Amniotic epithelial cell (primary cell): ENCODE measurements at places on chromosomes 4 and X.

- DNase-seq: peak; percentile 52
These were observed 1.4 kb downstream of the SLC16A2 start for GRCh38 chrX:74422576-74423288.

GRCh38 chrX:104281564-104281963 lies 26.8 kb upstream of the ESX1 start:
- no peak for DNase-seq

- DNase-seq: no peak
These were observed 11.7 kb downstream of the GPC3 start for GRCh38 chrX:133973704-133974103.

DNA sequence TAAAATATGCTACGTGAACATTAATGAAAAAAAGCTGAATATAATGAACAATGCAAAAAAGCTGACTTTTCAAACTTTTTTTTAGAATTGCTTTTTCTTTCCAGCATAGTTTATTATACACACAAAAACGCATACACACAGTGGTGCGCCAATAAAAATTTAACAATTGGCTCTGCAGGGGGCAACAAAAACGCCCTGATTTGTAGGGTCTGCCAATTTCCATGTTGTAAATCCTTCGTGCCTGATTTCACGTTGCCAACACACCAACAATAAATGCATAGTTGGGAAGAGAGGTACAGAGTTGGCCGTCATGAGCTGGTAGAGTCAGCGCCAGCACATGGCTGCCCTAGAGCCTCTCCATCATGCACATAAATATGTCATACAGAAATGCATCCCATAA lies 333.1 kb downstream of the MAPK10 start:
- no peak for DNase-seq

- DNase-seq: no peak
These were observed 19.1 kb downstream of the MTNR1A start for GRCh38 chr4:186536285-186536684.

GRCh38 chrX:39796856-39797255 lies 300.9 kb downstream of the BCOR start:
- peak; percentile 23 for DNase-seq

DNA sequence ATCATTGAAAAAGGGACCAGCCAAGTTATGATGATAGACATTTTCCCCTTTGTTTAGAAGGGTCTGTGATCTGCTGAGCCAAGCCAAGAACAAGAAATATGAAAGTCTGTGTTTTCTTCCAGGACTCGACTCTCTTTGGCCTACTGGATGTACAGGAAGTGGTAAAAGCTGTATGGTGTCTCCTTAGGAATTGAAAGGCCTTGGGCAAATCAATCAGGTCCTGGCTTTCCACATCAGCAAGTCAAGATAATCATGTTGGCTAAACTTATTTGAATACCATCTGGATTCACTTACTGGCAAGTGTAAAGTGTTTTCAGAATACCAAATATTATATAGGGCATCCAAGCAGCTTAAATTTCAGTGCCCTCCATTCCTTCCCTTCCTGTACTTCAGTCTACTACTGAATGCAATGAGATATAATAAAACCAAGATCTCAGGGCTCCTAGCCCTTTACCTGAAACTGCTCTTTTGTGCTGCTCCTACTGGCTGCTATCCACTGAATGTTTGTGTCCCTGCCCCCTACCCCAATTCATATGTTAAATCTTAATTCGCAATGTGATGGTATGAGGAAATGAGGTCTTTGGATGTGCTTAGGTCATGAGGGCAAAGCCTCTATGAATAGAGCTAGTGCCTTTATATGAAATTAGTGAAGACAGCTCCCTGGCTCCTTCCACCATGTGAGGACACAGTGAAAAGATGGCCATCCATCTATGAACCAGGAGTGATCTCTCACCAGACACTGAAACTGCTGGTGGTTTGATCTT lies 578.0 kb downstream of the SPRY1 start:
- no peak for DNase-seq

GRCh38 chr4:13833171-13833804 lies 205.8 kb upstream of the BOD1L1 start:
- no peak for DNase-seq

DNA sequence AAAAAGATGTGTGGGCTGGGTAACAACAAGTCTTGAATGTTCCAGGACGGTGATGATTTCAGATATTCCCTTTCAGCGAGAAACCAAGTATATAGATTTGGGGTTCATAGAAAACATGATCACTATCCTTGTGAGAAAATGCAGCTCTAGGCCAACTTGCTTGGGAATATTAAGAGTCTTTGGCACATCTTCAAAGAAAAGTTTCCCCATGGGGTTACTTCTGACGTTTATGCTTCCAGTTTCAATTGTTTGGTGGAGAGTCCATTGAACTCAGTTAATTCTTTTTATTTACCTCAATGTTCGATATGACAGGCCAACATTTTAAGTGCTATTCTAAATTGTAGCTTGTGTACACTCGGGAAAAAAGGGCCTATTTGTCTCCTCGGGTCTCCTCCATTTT lies 126.7 kb downstream of the NHS start:
- DNase-seq: no peak

DNA sequence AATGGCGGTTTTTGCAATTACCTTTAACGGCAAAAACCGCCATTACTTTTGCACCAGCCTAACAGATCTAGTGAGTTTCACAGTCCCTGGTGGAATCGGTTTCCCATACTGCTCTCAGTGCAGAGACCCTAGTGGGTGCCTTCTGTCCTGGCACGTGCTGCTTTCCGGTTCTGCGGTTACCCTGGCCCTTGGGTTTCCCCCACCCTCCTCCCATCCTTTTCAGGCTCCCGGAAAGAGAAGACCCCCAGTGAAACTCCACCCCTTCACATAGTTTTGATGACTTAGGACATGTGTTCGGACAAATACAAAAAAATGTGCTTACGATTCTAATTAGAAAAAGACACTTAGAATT lies 36.9 kb downstream of the NLGN3 start:
- no peak for DNase-seq

DNA sequence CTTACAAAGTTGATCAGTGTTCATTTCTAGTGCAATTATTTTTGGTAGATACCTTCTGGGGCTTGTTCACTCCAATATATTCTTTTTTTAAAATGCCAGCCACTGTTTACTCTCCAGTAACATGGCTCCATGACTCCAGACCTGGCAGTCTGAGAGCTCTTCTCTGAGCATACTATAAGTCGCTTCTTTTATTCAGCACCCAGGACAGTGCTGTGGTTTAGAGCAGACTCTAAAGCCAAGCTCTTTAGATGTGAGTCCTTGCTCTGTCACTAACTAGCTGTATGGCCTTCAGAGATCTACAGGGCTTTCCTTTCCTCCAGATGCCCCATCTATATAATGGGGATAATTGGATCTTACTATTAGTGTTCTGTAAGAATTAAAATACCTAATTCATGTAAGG lies 200.2 kb upstream of the FAM241A start:
- peak; percentile 52 for DNase-seq

DNA sequence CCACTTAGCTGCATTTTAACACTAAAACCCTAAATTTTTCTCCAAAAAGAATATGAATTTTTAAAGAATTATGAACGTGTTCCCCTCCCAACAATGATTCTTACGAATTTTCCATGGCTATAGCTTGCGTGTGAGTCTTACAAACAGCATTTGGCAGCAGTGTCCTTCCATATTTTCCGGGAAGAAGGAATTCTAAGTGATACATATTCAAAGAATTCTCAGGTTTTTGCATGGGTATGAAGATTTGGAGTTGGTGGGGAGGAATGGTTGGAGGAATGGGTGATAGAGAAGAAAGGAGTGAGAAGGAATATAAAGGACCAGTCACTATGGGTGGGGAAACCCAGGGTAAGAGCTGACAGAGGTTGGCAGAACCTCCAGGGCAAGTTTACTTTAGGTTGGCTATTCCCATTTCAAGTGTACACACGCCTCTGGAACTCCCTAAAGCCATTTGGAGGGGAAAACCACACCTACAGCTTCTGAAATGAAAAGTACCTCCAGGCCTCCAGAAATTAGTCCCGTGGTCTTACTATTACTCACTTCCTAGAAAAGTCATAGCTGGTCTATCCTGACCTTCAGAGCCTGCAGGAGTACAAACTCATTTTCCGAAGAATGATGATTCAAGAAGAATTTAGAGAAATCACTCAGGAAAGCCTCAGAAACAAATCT lies 420.8 kb upstream of the DIPK2B start:
- DNase-seq: peak; percentile 51

GRCh38 chr4:73315091-73315490 lies 56.5 kb upstream of the ANKRD17 start:
- peak; percentile 51 for DNase-seq

GRCh38 chr4:118400356-118400755 lies 47.6 kb upstream of the PRSS12 start:
- peak; percentile 83 for DNase-seq

GRCh38 chr4:175930471-175930870 lies 118.4 kb upstream of the GPM6A start:
- DNase-seq: peak; percentile 10

- peak; percentile 72 for DNase-seq
These were observed at the start of gene MAMLD1 for GRCh38 chrX:150362599-150363481. Gene MAMLD1 (plus strand): TSS chrX:150363317. CDS start chrX:150445517, 82,200 bp downstream.

DNA sequence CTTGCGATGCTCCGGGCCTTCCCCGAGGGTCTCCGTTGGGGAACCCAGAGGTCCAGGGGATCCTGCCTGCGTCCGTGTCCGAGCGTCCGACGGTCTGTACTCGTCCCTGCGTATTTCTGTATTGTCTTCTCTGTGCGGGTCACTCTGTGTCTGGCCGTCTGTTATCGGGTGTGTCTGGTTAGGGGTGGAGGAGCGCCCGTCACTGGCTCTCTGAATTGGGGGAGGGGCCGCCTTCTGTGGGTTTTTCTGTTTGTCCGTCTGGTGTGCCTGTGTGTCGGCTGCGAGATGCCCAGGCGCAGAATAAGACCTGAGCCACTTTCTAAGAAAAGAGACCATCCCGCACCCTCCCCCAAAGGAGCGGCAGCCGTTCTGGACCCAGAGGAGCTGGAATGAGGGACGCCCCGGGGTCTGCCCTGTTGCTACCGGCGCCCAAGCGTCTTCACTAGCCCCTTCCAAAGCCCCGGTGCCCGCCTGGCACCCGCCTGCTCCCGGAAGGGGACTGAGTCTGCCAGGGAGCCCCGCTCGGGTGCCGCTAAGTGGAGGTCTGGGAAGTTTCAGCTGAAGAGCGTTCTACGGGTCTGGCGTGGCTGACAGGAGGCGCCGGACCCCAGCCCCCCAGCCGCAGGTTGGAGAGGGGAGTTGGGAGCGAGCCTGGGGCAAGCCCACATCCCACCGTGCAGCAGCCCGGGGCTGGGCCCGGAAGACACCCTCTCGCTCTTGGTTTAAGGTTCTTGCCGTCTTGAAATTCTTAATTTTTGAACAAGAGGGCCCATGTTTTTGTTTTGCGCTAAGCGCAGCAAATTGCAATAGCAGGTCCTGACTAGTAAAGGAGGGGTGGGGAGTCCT lies 1.0 kb upstream of the OTOP1 start:
- DNase-seq: no peak

DNA sequence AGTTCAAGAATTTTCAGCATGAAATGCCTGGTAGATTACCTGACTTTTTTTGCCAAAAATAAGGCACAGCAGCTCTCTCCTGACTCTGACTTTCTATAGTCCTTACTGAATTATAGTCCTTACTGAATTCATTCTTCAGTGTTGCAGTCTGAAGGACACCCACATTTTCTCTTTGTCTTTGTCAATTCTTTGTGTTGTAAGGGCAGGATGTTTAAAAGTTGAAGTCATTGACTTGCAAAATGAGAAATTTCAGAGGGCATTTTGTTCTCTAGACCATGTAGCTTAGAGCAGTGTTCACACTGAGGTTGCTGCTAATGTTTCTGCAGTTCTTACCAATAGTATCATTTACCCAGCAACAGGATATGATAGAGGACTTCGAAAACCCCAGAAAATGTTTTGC lies 168.0 kb downstream of the SOWAHB start:
- peak; percentile 47 for DNase-seq

DNA sequence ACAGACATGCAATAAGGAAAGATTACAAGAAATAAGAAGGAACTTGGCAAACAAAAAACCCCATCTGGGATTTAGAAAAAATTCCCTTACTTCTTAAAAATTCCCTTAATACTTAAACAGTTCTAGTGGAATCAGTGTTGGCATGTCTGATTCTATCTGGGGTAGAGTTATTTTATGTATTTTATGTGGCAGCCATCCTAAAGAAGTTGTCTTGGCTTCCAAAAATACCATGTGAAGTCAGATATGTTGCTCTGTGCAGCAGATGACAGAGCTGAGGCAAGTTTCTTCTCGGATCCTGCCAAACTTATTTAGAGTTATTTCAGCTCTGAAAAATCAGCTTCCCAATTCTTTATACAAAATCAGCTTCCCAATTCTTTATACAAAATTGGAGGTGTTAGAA lies 14.7 kb downstream of the YY2 start:
- DNase-seq: no peak

DNA sequence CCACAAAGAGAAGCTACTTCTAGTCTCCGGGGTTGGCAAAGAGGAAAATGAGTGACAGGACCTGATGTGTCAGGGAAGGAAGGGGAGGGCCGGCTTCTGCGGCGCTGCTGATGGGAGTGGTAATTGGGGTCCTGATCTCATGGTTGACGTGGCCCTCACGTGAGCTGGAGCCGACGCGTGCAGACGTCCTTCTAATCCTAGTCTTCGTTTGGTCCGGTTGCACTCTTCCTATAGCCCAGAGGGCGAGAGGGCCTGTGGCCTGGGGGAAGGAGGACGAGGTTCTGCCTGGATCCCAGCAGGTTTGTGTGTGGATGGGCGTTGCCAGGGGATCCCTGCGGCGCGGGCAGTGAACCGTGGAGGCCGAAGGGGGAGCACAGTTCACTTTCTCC lies at the start of gene ARMCX1:
Gene ARMCX1, plus strand, starts transcription at position 186 of the 389 bp plus-strand sequence. CDS start 2,384 bp downstream, outside the sequence.
- peak; percentile 75 for DNase-seq

DNA sequence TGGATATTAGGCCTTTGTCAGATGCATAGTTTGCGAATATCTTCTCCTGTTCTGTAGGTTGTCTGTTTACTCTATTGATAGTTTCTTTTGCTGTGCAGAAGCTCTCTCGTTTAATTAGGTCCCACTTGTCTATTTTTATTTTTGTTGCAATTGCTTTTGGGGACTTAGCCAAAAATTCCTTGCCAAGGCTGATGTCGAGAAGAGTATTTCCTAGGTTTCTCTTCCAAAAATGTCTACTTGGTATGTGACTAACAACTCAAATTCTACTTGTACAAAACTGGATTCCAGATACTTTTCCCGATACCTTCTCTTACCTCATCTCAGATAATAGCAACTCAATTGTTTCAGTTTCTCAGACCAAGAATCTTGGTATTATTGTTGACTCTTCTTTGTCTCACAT lies 142.4 kb upstream of the GLRA2 start:
- no peak for DNase-seq

DNA sequence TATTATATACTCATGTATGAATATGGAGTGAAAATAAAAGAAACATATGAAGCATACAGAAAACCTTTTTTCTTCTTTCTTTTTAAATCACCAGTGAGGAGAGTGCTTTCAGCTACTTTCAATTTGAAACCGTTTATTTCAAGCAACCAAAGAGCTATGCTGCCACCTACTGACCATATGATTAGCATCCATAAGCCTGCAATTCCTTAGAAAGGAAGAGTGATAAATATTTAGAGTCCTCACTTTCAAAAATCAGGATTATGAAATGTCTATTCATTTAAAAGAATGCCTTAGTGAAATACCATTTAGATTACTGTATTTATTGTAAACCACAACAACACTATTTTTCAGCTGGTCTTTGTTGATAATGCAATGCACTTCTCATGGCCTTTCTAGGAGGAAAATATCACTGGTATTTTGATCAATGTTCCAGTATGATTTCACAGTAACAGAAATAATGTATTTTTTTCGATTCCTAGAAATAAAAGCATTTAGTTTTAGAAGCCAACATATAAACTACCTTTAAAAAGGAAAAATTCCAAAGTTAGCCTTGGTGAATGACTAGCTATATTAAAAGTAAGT lies 667.6 kb downstream of the PCDH18 start:
- DNase-seq: peak; percentile 84

GRCh38 chr4:174193438-174194374 lies 89.8 kb downstream of the FBXO8 start:
- DNase-seq: peak; percentile 44
